ENCODE measurements at places on chromosomes 3 and 15.

- no peak for DNase-seq
Measured at GRCh38 chr15:65307978-65308377, 3.5 kb downstream of the RNU5B-1 start.

- DNase-seq, result no peak
Measured at GRCh38 chr3:183081459-183082183, 17.7 kb downstream of the MCCC1 start.

GRCh38 chr3:193656445-193656844, 63.4 kb downstream of the OPA1 start:
- DNase-seq, result no peak

GRCh38 chr3:115666920-115667737, 43.8 kb downstream of the GAP43 start:
- no peak for DNase-seq

- DNase-seq, result no peak
Measured at GRCh38 chr15:43390723-43391122, 19.8 kb downstream of the TUBGCP4 start.

DNA sequence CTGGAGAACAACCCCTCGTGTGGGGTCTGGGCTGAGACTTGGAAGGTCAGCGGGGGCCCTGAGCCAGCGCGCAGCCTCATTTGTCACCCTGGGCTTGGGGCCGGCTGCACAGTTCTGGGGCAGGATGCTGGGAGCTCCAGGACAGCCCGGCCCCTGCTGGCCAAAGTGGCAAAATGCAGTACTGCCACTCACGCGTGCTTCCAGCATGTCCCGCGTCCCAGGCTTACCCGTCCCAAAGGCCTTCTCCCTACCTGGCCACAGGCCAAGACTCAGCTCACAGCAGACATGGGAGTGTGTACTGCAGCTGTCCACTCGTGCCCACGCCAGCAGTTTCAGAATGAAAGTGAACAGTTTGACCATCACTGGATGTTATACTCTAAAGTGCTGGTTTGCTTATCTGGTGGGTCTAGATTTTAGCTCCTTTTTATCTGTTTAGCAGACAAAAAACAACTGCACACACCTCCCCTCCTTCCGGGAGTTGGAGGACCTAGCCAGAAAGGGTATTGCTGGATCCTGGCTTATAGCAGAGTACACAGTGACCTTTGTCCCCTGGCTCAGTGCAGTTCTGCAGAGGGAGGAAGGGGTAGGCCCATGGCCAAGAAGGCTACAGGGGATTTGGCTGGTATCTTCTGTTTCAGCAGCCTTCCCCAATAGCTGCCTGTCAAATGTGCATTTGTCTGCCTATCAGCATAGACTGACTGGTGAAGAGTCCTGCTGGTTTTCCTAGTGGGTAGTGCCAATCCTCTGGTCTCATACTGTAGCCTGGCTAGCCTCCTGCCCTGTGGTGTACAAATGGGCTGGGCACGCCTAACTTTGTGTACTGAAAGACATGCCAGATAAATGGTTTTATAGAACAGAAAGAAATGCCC, 23.2 kb upstream of the IP6K2 start:
- no peak for DNase-seq

DNA sequence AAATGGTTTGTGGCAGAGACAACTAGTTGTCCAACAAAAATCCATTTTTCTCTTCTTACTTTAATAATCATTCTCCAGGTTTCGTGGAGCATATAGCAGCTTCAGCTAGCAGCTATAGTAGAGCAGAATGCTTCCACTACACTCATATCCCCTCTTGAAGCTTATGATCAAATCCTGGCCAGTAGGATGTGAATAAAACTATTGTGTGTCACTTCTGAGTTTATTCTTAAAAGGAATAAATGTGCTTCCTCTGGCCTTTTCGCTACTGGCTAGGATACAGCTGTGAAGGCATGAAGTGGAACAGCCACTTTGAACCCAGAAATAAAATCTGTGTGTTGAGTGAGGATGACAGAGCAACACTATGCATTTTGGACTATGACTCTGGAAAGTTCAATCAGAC, 7.8 kb upstream of the CPOX start:
- no peak for DNase-seq

- no peak for DNase-seq
Measured at GRCh38 chr3:156256945-156257344, 136.6 kb downstream of the KCNAB1 start.

DNA sequence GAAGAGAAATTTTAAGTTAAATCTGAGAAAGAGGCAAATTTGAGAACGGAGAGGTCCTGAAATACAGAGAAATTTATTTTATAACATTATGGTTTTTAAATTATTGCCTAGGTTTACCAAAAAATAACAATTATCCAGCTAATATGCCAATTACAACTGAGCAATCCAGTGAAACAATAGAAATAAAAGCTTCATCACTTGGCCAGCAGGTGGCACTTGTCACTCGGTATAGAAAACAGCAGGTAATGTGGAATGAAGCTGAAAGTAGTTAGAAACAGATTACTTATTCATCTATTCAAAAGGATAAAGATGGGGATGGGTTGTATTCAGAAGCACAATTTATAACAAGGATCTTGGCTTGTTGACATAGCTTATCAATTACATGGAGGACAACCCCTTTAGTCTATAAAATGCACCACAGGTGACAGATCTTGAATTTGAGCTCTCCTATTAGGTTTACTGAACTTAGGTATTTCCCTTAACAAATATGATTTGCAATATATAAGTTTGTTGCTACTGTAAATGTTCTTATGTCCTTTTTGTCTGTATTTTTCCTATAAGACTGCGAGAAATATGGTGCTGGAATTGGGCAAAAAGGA, 70.1 kb upstream of the GUCA1C start:
- DNase-seq, result no peak

DNA sequence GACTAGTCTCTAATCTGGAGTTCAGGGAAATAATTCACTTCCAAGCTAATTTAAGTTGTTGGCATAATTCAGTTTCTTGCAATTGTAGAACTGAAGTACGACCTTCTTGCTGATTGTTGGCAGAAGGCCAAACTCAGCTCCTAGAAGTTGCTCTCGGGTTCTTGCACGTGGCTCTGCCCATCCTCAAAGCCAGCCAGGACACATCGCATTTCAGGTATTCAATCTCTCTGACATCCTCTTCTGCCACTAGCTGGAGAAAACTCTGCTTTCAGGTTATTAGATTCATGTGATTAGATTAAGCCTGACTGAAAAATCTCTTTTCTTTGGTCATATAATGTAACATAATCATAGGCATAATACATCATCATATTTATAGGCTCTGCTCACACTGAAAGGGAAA, 362.0 kb downstream of the ZPLD1 start:
- DNase-seq, result no peak

- DNase-seq, result no peak
Measured at GRCh38 chr3:182612332-182612731, 181.0 kb upstream of the ATP11B start.

GRCh38 chr15:73927003-73927475, 777 bp downstream of the LOXL1 start:
- DNase-seq, result no peak

DNA sequence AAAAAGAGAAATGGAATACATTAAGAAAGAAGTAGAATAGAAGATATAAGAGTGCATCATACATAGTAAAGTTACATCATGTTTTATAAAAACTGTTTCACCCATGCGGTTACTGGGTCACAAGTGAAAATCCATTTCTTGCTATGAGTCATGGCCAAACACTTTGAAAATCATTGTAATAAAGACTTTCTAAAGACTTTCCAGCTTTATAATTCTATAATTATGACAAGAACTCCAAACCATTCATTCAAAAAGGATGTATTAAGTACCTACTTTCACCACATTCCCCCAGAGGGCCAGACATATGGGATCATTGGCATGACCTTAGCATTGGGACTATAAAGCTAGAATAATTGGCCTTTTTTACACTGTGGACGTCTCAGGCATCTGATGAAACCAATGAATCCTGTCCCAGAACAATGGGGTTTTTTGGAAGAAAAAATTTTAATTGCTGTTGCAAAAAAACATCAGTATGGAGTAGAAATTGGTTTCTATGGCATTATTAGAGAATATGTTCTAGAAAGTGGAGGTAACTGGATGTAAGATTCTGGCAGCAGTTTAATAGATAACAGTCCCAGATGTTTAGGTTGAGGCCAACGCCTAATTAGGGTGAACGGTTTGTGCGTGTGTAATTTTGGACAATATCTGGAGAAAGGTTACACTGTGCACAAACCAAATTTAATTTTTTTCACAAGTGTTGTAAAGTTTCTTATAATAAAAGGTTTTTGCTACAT, 3.3 kb upstream of the SKIC8 start:
- no peak for DNase-seq

GRCh38 chr3:177601152-177601551, 403.9 kb upstream of the TBL1XR1 start:
- DNase-seq, result no peak

DNA sequence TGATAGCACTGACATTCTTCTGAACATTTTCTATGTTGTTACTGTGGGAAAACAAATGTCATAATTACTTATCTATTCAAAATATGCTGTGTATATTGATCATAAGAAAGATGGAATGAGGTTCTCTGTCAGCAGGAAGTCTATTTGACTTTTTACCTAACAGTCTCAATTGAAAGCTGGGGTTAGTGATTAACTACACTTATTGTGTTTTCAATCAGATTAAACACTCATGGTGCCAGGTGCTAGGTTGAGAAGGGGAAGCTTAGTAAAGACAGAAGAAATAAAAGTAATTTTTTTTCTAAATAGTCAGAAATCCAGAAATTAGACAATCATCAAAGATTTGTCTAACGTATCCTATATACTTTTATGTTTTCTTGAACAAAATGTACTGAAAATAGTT, 281.0 kb upstream of the NR2E3 start:
- DNase-seq, result no peak

- DNase-seq, result no peak
Measured at GRCh38 chr15:60799885-60800284, 320.9 kb upstream of the ICE2 start.

DNA sequence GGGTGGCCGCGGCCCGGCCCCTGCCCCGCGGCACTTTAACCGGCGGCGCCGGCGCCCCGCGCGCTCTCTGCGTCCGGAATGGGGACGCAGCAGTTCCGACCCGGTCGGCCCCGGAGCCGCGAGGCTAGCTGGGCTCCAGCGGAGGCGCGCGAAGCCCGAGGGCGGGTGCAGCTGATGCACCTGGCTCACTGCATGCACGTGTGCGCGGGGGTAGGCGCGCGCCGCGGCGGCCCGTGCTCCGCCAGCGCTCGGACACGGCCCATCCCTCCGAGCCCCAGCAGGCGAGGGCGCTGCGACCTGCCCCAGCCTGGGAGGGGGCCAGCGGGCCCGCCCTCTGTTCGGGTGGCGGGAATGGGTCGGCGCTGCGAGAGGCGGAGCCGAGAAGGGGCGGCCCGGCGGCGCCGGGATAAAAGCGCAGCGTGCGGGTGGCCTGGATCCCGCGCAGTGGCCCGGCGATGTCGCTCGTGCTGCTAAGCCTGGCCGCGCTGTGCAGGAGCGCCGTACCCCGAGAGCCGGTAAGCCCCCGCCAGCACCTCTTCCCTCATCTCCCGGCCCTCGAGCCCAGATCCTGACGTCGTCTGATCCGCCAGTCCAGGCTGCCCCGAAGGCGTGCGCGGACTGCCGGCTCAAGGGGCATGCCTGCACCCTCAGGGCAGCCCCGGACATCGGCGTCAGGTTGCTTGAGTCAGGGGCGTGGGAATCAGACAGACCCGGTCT, at the start of the genes CHDH and IL17RB:
CHDH (minus strand) TSS at position 286 of the 717 bp plus-strand sequence. CDS start 22,411 bp downstream, outside the sequence.
IL17RB (plus strand) TSS at position 435 of the 717 bp plus-strand sequence; CDS start at position 456, 21 bp downstream.
- DNase-seq, result no peak

- no peak for DNase-seq
Measured at GRCh38 chr15:68199340-68199739, 5.8 kb downstream of the CALML4 start.

- no peak for DNase-seq
Measured at GRCh38 chr3:138971766-138972320, 24.8 kb downstream of the FOXL2NB start.

- DNase-seq, result no peak
Measured at GRCh38 chr3:48762816-48763215, 45.8 kb upstream of the IP6K2 start.

DNA sequence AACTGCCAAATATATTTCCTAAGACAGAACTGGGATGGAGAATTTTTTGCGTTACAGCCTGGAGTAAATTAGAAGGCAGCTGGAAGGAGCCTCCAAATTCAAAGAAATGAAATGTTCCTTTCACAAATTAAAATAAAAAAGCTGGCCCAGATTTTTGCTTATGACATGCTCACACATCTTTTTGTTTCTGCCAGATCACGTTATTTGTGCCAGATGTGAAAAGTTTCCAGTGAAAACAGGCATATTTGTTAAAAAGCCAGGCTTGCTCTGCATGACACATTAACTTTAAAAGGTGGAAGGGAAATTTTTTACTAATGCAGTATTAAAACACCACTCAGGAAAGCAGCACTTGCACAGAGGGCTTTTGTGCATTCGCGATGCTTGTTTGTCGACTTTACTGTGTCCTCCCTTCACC, 23.3 kb upstream of the ACKR4 start:
- no peak for DNase-seq

DNA sequence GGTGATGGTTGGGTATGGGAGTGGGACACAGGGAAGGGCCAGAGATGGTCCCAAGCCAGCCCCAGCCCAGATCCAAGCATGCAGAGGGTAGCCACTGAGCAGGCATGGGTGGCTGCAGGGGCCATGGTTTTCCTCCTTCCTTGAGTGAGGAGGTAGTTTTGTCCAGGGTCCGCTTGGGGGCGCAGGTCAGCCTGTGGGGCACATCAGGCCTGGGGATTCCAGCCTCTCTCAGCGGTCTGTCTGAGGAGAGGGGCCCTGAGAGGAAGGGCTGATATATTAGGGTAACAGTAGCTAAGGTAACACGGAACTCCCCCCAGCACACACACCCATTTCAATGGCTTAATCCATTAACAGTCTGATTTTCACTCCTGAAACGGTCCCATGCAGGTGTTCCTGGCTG, 22.7 kb upstream of the LCTL start:
- no peak for DNase-seq

- no peak for DNase-seq
Measured at GRCh38 chr15:88073391-88073691, 183.2 kb downstream of the NTRK3 start.

DNA sequence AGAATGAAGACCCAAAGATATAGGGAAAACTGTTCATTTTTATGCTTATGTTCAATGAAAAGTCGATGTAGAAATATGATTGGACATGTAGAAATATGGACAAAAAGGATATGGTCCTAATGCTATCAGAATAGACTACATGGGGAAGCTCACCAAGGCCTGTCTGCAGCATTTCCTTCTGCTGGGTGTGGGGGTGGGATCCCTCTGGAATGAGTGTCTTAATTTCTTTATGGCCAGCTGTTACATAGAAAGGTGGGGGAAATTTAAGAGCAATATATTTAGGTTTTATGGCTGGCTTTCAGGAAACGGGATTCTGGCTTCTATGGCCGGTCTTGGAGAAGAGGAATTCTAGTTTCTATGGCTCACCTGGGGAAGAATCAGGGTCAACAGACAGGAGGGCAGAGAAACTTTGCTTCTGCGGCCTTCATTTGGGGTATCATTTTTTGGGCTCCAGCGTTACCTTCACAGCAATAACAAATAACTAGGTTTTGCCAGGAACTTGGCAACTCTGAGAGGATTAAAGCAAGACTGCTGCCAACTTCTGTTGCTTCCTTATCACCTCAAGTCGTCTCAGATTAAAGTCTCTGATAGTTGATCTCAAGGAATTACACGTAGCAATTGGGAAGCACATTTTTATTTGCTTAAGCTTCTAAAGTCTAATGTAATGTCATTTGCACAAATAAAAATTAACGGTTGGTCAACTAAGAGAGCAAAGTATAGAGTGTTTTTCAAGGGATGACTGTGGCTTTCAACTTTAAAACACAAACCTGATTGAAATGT, 57.0 kb upstream of the GATM start:
- no peak for DNase-seq
